Iris pigment epithelial cell (primary cell): ENCODE measurements at places on chromosomes 1 and 21.

- DNase-seq, result peak; percentile 93
Measured at GRCh38 chr21:27734146-27734545, 767.3 kb upstream of the ADAMTS5 start.

DNA sequence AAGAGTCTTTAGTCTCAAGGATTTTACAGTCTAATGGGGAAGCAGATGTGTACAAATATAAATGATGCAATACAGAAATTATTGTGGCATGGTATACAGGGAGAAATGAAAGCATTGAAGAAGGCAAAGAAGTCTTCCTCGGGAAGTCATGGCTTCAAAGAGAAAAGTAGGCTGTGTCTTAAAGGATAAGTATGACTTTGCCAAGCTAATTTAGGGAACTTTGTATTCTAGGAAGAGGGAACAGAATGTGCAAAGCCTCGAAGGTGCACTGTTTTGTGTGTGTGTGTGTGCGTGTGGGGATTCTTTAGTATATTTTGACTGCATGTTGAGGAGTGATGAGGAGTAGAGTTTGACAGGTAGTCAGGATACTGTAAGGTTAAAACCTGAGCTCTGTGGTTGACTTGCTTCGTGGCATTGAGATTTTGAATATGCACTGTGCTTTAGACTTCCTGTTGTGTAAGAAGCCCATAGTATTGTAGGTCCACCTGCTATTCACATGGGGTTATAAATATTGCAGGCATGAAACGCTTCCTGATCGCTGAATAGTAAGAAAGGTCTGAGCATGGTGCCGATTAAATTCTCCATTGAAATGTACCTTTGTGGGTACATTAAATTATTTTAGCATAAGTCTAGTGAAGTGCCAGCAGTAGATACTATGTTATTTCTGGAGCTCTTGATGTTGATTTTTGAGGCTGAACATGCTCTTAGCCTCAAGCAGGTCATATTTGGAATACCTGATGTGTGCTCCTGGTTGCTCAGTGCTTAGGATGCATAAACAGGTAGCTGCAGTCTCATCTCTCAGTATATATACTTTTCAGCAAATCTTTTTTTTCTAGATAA, 8.0 kb downstream of the SMAP2 start:
- no peak for DNase-seq

GRCh38 chr1:214514032-214514818, 37.2 kb downstream of the PTPN14 start:
- DNase-seq, result peak; percentile 80

DNA sequence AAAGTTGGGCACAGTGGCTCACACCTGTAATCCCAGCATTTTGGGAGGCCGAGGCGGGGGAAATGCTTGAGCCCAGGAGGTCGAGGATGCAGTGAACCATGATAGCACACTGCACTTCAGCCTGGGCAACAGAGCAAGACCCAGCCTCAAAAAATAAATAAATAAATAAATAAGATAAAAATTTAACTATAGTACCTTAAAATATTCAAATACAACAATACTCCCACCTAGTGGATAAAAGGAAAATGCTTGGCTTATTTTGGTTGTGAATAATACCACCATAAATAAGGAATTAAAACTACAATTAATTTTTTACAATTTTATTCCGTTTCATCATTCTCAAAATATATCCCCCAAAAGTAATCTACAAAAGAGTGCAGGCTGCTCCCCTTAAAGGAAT, 8.1 kb downstream of the PSMG1 start:
- no peak for DNase-seq

DNA sequence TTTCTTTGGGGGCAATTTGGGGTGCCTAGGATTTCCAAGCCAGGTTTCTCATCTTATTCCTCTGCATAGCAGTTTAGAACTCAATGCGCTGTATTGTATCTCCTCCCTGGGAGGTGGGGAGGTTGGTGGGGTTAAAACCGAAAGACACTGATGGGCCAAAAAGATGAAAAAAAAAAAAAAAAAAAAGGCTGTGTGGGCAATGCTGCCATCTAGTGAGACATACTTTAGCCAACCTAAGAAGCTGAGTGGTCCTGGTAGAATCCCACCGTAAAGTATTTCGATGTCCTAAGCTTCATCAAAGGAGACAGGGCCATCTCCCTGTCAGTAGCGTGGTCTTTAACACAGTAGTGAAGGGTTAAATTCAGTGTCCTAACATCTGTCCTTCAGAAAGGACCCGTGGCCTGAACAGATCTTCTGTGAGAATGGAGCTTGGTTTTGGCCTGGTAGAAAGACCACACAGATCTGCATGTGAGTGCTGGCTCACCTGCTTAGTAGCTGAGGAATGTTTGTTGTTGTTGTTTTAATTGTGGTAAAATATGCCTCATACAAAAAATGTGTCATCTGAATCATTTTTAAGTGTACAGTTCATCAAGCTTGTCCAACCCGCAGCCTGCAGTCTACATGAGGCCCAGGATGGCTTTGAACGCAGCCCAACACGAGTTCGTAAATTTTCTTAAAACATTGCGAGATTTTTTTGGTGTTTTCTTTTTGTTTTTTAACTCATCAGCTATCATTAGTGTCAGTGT, 226.2 kb downstream of the KIF26B start:
- DNase-seq, result no peak

GRCh38 chr1:38334930-38335592, 288.5 kb upstream of the POU3F1 start:
- no peak for DNase-seq

GRCh38 chr1:193416226-193417024, 230.0 kb upstream of the B3GALT2 start:
- no peak for DNase-seq

- DNase-seq, result no peak
Measured at GRCh38 chr1:174736831-174737230, 262.9 kb upstream of the CACYBP start.

- no peak for DNase-seq
Measured at GRCh38 chr21:28547766-28548165, 444.9 kb downstream of the LTN1 start.

DNA sequence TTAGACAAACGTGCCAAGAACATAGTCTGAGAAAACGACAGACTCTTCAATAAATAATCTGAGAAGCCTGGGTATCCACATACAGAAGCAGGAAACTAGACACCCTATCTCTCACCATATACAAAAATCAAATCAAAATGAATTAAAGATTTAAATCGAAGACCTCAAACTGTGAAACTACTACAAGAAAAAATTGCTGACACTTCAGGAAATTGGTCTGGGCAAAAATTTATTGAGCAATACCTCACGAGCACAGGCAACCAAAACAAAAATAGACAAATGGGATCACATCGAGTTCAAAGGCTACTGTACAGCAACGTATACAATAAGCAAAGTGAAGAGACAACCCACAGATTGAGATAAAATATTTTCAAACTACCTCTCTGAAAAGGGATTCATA, 292.8 kb upstream of the RGS18 start:
- no peak for DNase-seq

- DNase-seq, result no peak
Measured at GRCh38 chr1:182391028-182391361, 595 bp downstream of the GLUL start.

DNA sequence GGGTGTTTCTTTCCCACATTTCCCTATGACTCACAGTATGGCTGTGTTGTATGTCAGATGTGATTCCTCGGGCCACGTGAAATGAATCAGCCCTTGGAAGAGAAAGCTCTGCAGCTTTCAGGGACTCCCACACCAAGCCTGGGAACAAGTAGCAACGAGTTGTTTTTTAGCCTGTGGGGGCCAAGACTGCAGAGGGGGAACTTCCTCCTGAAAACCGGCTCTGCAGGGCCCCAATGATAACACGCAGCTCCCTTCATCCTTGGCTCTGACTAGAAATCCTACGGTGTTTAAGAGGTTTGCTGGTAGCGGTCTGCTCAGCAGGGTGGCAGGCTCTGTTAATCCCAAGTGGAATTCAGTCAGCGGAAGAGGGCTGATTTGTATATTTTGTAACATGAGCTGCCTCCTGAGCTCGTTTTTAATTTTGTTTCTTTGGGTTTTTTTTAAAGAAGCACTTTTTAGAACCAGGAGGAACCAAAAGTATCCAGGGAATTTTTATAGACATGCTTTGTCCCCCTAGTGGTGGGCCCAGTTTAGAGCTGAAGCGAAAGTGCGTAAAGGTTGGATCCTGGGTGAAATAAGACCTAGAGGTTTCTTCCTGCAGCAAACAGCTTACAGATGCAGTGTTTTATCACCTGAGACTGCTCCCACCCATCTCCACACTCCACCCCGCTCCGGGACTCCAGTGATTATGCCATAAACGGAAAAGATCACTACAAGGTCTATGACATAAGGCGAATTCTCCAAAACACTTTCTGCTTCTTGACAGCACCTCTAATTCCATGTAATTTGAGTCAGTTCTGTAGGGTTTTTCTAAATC, 48.8 kb downstream of the LAMC2 start:
- DNase-seq, result peak; percentile 97

DNA sequence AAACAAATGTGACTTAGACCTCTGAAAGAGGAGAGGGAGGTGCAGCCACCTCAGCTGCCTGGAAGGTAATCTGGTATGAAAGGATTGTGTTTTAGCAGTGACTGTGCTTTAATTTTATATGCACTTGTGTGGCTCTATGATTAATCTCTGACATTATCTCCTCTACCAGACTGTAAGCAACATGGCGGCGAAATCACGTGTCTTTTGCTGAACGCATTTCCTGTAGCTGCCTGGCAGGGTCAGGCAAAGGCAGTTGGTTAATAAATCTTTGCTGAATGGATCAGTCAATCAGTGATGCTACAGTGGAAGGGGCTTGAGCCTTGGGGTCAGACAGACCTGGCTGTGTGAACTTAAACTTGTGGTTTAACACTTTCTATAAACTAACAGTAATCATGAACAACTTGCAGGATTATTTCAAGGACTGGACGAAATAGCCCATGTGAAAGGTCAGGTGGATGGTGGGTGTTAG, 96.9 kb downstream of the ADSS2 start:
- DNase-seq, result no peak

DNA sequence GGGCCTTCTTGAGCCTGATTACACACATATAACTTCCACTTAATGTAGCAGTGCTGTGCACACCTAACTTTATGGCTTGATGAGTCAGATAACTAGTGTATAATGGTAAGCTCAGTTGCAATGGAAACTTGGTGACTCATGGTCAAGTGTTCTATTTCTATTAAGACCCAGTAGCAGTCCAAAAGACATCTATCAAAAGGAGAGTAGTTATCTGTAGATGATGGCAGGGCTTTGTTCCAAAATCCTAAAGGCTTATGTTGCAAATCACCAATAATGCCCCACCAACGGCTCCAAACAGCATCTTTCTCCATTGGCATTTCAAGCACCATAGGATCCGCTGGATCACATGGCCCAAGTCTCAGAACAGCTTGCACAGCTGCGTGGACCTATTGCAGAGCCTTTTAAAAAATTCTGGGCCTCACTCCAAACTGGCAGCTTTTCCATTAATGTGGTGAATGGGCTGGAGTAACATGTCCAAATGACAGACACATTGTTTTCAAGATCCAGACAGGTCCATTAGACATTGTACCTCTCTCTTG, 566.8 kb upstream of the USP24 start:
- DNase-seq, result peak; percentile 87

DNA sequence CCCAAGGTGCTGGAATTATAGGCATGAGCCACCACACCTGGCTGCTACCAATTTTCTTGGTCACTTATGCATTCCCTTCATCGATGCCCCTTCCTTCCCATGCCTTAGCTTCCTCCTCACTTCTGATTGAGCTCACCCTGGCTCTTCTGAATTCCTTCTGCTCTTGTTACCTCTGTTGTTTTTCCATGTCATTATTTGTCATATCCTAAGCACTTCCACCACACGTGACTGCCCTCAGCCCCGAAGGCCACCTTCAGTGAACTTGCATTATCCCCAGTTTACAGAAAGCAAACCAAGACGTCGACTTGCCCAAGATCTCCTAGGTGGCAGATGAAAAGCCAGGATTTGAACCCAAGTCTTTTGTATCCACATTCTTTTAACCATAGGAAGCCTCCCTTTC, 30.7 kb downstream of the CA6 start:
- no peak for DNase-seq

DNA sequence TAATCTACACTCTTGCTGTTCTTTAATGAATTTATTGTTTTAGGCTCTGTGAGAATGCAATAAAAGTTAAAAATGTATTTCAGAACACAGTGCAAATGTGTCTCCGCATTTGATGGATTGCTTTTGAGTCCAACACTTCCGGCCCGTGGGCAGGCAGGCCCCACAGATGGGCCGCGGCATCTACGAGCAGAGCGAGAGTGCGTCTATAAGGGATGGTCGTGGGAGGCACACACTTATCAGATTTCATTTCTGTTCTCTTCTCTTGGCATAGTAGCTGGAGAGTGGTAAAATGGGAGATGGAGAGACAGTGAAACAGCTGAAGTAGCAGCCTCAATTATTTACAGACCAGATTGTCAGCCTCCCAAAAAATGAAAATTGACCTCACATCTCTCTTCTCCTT, 134.2 kb downstream of the NAV1 start:
- no peak for DNase-seq

GRCh38 chr21:29230551-29231261, 68.0 kb upstream of the BACH1 start:
- peak; percentile 79 for DNase-seq

DNA sequence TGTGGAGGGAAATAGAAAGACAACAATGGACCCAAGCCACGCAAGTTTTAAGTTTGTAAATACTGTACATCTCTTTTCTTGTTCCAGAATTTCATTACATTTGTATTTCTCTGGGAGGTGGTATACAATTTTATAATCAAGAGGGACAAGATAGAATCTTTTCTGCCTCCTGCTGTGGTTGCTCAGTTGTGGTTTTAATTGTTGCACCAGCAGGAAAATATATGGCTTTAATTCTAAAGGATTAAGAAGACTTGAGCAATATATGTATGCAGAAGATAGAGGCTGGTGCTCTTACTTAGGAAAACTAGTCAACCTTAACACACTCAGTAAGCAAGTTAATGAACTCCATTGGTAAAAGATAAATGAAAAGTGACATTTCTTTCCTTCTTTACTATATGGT, 19.8 kb upstream of the ASB17 start:
- no peak for DNase-seq

DNA sequence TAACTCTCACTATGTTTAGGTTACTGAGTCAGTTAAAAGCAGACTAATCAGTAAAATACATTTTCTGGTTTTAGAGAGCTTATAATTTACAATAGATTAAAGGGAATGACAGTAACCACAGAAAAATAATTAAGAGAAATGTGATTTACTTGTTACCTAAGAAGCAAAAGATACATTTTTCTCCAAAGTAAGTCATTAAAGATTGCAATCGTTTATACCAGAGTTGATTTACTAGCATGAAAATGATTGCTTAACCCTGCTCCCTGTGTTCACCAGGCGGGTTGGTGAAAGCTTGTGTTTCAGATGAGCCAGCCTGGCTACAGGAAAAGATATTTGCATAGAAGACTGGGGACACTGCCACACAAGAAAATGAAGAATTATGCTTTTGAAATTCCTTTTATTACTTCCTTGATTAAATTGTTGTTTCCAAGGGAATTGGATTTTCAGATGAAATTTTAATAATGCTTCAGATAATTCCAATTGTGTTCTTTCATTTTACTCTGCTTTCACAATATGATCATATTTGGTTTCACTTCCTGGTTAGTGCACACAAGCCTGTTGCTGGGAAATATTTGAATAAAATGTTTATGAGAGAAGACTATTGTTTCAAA, 27.9 kb downstream of the LRRC8B start:
- DNase-seq, result peak; percentile 69
